ENCODE measurements at places on chromosomes 5 and 9.

- peak; percentile 60 for DNase-seq
These were observed 170.5 kb upstream of the SMIM23 start for GRCh38 chr5:171614971-171615653.

- DNase-seq, result no peak
These were observed 64.9 kb upstream of the TJP2 start for GRCh38 chr9:69109152-69109551.

DNA sequence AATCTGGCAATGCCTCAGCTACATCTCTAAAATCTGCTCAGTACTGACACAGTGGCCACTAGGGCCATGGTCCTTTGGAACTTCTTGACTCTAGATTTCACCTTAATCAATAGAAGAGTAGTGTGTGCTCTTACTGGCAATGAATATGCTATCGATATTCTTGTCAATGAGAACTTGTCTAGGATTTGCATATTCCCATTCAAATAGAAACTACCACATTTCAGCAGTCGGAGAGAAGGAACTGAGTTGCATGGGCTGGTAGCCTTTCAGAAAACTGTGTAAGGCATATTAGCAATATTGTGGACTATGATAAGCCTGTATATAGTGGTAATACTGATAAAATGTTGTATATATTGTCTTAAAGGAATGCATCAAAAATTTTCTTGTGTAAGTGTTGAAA is 45.3 kb upstream of the NAA35 start:
- no peak for DNase-seq

DNA sequence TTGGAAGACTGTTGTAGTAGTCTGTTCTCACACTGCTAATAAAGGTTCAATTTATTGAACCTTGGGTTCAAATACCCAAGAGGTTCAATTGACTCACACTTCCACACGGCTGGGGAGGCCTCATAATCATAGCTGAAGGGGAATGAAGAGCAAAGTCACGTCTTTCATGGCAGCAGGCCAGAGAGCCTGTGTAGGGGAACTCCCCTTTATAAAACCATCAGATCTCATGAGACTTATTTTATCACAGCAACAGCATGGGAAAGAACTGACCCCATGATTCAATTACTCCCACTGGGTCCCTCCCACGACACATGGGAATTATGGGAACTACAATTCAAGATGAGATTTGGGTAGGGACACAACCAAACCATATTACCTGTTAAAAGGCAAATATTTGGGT is 268.2 kb downstream of the TMEM167A start:
- DNase-seq, result no peak

GRCh38 chr5:38167562-38167996 is 90.8 kb upstream of the EGFLAM start:
- no peak for DNase-seq

DNA sequence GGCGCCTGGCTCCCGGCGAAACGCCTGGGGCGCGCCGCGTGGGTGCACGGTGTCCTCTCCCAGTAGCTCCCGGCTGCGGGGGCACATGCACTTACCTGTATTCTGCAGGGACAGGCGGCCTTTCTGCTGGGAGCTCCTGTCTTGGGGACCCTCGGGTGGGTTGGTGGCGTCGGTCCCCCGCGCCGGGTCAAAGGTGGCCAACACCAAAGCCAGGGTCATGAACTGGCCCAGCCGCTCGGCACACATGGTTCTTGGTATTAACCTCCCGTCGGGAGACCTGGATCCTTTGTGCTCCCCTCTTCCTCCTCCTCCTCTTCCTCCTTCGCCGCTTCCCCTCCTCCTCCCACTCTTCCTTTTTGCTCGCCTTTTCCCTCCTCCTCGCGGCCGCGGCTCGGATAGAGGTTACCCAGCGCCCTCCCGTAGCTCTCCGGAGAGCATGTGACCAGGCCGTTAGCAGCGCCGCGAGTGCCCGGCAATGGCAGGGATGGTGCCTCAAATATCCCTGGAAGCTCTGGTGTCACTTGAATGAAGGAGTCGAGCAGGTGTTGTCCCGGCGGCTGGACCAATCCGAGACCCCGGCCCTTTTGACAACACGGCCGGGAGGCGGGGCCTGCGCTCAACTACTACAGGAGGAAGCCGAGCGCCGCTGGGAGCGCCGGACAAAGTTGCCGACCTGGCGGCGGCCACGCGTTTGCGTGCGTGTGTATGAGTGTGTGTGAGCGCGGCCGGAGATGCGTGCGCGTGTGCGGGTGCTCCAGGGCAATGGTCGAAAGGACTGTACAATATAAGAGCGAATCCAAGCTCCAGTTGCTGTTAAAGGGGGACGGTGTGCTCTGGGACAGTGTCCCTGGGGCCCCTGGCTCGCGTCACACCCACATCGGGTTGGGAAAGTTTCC is at the start of gene STC2:
Gene STC2 (minus strand): TSS at position 467 of the 896 bp plus-strand sequence. CDS start 221 bp downstream, at position 246.
- peak; percentile 97 for DNase-seq

- DNase-seq, result no peak
These were observed 620.2 kb downstream of the ACTL7B start for GRCh38 chr9:108235609-108236008.

DNA sequence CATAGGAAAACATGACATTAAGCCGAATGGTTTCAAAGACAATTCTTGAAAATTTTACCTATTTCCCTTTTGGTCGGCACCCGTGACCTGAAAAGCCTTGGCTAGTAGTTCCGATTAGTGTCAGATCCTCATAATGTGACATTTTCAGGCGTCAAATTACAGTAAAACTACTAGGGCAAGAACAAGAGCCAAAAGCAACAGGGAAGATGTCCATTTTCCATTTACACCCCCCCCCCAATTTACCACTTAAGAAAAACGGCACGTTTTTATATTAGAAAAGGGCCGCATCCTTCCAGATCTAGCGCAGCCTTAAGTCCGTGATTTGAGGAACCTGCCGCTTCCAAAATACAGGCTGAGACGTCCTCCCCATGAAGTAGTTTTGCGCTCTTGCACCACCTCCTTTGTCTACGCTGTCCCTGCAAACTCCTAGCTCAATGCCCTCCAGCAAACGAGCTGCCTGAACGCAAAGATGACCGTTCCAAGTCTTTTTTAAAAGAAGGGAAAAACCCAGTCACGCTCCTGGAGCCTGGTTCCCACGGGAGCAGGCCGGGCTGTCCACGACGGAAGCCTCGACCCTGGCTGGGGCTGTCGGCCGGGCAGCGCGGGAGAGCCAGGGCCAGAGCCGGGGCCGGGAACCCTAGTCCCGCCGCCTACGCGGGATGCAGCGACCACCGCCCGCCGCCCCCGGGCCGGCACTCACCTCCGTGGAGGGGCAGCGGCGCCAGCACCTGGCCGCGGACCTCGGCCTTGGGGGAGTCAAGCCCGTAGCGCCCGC is 616 bp downstream of the RNF130 start:
- no peak for DNase-seq

DNA sequence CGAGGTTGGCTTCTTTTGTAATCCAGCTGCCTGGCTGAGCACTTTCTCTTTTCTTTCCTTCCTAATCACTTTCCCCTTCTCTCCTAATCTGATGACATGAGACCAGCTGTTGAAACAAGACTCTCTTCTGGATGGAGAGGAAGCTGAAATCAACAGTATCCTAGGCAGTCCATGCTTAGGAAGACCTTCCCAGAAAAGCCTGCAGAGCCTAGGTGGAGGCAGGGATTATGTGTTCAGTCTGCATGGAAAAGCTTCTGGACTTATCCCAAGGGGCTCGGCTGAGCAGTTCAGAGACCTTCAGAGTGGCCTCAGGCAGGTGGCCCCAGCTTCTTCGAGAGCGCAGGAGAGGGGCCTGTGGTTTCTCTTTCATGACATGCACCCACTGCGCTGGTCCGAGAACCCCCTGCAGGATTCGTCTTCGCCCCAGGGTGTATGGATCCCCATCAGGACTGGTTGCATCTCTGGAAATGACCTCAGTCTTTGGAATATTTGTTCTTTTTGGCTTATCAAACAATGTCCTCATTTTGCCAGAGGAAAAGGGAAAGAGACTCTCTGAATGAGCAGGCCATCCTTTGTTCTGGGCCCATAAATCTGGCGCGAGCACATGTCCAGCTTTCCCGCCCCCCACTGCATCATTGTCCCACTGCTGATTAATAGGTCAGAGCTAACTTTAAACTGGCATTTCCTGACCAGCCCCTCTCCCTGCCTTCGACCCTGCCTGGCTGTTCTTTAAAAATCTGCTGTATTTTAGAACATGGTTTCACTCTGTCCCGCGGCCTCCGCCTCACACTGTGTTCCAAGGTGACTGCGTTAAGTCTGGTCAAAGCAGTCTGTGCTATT is 177.9 kb upstream of the KLF4 start:
- DNase-seq, result no peak

GRCh38 chr5:132779961-132780360 is 2.9 kb upstream of the SEPTIN8 start:
- DNase-seq, result no peak

Measured in WTC11 (cell line).